ENCODE measurements at places on chromosomes 2 and 18. TPM values are rescaled to one million over a fixed set of nuclear protein-coding genes. Genes with fewer than 3 reads are reported as not detected.
A peak's percentile ranks its signal among the peaks of the same experiment; 100 is the strongest.

DNA sequence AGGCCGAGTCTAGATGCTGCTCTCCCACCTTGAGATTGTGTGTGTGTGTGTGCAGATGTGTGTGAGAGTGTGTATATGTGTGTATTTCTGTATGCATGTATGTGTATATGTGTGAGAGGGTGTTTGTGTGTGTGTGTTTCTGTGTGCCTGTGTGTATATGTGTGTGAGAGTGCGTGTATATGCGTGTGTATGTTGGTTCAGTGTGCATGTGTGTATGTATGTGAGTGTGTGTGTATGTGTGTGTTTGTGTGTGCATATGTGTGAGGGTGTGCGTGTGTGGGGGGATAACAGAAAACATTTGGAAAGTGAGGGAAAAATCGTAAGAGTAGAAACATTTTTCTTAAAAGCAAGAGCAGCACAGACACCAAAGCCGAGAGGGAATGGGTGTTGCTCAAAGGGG, 309.1 kb downstream of the NDUFA10 start:
- no peak for DNase-seq

DNA sequence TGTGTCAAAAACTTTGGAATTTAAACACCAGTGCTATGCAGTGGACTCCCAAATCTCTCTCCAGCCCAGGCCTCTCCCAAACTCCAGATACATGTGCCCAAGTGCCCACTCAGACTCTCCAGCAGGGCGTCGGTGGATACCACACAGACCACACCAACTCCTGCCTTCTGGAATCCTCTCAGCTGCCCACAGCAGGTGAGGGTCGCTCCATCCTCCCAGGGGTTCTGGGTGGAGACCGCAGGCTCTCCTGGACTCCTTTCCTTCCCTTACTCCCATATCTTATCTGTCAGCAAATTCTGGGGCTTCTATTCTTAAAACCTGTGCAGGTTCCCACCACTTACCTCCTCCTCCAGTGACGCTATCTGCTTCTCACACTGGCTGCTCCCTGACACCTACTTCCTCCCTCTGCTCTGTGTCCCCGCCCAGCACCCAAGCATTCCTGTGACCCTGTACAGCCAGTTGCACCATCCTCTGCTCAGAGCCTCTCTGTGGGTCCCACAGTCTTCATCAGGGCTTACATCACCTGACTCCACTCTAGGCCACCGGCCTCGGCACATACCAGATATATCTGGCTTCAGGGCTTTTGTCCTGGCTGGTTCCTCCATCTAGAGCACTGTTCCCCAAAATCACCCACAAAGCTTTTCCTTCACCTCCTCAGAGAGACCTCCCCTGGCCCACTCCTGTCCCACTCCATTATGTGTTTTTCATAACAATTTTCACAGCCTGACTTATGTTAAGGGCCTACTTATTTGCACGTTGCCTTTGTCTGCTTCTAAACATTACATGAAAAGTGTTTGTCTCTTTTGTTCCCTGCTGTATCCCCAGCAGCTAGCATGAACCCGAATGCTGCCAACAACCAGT, 2.6 kb upstream of the IMP4 start:
- no peak for DNase-seq

GRCh38 chr2:72082021-72082601, 65.6 kb downstream of the CYP26B1 start:
- no peak for DNase-seq

DNA sequence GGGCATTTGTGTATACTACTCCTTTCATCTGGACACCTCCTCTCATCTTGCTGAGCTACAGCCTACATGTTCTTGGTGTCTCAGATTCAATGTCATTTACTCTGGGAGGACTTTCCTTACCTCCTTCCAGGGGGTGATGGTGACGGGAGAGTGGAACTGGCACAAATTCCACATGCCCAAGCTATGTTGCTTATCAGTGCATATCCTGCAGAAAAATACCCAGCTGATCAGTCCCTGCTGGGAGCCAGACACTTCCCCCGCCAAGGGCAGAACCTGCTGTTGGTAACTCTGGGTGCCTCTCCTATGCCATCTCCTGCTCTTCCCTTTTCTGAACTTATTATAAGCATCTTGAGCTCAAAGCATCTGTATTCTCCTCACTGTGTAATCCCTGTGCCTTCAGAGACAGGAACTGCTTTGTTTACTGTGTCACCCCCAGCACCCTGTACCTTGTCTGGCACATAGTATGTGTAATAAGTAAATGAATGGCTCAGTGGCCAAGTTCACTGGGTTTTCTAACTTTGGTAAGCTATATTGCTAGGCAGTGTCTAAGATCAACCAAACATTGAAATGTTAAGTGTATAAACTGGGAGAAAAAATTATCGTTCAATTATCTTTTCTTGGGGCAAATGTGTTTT, 87.7 kb upstream of the LPIN2 start:
- DNase-seq = no peak

LYPD1 gene
- total RNA-seq = 3.6 TPM

- DNase-seq = no peak
Measured at GRCh38 chr2:98515250-98515991, 70.8 kb downstream of the INPP4A start.

CTLA4 gene
- total RNA-seq = 1.2 TPM

TUBA3D gene
- not detected for total RNA-seq

- no peak for DNase-seq
Measured at GRCh38 chr2:191995285-191995684, 148.4 kb upstream of the CAVIN2 start.

CCDC102B gene
- total RNA-seq = 19.6 TPM

GRCh38 chr2:119481501-119482455, 42.5 kb downstream of the SCTR start:
- DNase-seq = no peak

DNA sequence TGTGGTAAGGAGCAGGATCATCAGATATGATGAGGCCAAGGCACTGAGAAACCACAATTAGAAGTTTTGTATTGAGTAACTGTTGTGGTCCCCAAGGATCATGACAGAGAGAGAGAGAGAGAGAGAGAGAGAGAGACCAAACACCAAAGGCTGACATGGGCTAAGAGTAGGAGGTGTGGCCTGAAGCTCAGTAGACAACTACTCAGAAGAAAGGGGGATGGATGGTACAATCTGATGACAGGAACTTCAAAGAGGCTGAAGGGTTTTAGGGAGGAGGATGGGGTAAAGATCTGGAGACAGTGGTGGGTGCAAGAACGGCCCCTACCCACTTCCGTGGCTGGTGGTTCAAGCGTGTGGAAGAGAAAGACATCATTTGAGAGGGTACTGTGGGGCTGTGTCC, 135.0 kb downstream of the DCDC2C start:
- DNase-seq = no peak

AQP12A gene
- total RNA-seq = not detected

DNA sequence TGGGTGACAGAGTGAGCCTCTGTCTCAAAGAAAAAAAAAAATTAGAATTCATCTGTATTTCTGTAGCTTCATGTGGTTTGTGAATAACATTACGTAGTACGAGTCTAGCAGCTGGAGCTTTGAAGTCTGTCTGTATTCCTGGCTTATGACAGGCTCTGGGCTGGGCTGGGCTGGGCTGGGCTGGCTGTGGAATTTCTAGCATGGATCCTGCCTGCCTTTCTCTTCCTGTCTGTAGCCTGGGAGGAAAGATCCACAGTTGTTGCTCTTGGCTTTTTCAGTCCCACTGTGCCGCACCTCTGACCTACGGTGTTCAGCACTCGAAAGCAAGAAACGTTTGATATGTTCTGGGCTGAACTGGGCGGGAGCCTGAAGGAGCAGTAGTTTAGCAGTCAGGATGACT, 55.4 kb downstream of the BOLA3 start:
- no peak for DNase-seq

CHRNG gene
- total RNA-seq = 19.5 TPM

DNA sequence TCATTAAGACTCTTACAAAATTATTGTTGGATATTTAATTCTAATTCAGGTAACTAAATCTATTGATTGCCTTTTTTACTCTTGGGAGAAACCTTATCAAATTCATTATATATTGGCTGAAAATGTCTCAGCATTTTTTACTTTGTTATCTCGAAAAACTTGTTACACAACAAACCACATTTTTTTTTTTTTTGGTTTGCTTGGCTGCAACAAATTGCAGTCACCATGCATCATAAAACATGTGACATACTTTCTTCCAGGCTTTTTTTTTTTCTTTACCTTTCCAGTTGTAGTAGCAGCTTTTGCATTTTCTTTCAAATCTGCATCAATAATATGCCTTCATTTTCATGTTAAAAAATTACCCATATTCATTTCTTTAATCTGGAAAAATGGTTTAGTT, 186.7 kb downstream of the TDRD15 start:
- DNase-seq = no peak

DNA sequence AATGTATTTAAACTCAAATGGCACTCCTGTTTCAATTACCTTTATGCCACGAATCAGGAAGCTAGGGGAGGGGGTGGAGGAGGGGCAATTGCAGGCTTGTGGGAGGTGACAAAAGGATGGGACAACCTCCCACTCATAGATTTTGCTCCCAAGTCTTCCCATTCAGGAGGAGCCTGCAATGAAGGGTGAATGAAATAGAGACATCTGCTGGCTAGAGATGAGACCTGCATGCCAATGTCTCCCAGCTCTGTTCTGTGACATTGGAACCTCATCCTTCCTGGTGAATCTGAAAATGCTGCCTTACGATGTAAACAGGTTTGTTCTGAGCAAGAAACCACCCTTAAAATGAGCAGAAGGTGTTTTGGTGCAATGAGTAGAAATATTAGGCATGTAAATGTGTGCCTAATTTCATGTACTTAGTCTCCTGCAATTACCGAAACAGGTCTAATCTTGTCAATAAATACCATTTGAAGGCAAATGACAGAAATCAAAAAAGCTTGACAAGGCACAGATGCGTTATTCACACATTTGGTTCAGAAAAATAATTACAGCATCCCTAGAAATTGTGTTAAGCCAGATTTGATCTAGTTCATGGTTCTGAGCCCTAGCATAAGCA, 2.7 kb upstream of the PID1 start:
- peak; percentile 88 for DNase-seq

DNA sequence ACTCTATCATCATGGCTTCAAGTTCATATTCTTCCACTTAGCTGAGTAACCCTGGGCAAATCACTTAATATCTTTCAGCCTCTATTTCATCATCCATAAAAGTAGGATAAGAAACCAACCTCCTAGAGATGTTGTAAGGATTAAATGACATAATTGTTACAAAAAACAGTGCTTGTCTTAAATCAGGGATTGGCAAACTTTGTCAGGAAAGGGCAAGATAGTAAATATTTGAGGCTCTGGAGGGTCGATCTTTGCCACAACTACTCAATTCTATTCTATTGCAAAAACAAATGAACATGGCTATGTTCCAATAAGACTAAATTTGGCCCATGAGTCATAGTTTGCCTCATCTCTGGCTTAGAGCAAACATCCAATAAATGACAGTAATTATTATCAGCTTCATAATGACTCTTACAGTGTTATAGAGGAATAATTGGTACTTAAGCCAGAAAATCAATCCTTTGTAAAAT, 184.7 kb downstream of the SATB2 start:
- DNase-seq = no peak

DNA sequence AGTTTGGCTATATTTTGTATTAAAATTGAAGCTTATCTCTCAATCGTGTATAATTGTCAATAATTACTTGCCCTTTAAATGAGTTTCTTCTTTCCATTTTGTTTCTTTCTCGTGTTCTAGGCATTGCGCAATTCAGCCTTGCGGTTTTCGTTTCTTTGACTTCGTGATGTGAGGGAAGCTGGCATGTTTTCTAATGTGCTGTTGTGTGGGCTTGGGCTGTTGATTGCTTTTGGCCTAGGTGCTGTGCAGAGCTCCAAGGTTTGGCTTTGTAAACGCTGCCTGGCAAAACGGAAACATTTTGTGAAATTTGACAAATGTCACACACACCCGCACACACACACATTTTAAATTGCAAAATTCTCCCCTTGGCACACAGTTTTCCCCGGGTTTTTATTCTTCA, 242.6 kb upstream of the TCF4 start:
- no peak for DNase-seq

GRCh38 chr2:46334389-46335271, 37.4 kb downstream of the EPAS1 start:
- no peak for DNase-seq

UGT1A10 gene
- not detected for total RNA-seq

DNA sequence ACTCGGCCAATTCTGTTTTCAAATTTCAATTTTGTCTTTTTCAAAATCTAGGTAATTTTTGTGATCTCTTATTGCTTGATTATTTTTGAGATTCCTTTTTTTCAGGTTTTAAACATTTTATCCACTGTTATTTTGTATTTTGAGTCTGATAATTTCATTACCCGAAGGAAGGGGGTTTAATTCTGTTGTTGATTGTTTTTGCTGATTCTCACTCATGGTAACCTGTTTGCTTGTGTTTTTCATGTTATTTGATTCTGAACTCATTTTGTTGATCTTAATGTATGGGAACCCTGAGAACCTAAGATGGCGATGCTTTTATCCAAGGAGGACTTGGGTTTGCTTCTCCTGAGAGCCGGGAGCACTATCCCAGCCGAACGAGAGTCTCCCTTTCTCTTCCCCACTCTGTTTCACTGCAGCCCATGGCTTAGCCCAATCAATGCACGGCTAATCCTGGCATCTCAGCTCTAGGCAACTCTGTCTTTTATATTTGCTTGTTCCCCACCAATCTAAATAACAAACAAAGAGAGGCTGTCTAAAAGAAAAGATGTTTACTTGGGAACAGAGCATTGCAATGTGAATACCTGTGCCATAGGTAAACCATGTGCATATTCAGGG, 73.2 kb upstream of the ZCCHC2 start:
- DNase-seq = no peak

GRCh38 chr2:156810094-156810493, 373.9 kb downstream of the GPD2 start:
- DNase-seq = no peak

NETO1 gene
- not detected for total RNA-seq

DNA sequence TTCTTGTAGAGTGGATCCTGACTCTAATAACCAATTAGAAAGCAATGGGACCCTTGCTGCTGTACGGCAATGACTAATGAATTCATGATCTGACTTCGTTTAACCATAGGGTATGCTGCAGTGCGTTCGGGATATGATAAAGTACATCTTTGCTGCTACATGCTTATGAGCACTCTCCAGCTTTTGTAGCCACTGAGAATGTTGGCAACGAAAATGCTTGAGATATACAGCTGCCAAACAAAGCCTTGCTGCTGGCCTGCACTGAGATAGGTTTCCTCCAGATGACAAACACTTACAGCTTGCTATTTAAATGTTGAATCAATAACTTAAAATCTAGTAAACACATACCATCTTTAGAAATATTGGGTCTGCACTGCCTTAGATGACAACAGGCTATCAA, 372.4 kb upstream of the SLC8A1 start:
- no peak for DNase-seq

- DNase-seq = no peak
Measured at GRCh38 chr2:204353823-204354222, 191.5 kb upstream of the PARD3B start.

ASB18 gene
- 3.5 TPM for total RNA-seq

GRCh38 chr2:17752892-17753802, 463 bp downstream of the SMC6 start:
- DNase-seq = peak; percentile 59

DNA sequence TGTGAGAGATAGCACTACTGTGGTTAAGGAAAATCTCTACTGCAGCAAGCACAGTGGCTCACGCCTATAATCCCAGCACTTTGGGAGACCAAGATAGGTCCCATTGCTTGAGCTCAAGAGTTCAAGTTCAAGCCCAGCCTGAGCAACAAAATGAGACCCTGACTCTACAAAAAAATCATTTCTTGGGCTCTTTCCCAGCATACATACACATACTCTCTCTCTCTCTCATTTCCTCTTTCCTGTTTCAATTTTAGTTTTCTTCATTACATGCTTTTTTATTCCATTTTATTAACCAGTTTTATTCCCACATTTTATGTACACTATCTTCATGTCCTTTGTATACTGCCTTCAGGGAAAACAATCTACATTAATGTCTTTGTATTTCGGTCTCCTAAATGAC, 14.6 kb downstream of the WDR33 start:
- DNase-seq = no peak

FNDC4 gene
- 9.5 TPM for total RNA-seq
